ENCODE measurements at places on chromosomes 6 and 20. TPM values are rescaled to one million over a fixed set of nuclear protein-coding genes. Genes with fewer than 3 reads are reported as not detected.

GRCh38 chr6:147546501-147547368, 38.2 kb downstream of the SAMD5 start:
- DNase-seq: no peak

DNA sequence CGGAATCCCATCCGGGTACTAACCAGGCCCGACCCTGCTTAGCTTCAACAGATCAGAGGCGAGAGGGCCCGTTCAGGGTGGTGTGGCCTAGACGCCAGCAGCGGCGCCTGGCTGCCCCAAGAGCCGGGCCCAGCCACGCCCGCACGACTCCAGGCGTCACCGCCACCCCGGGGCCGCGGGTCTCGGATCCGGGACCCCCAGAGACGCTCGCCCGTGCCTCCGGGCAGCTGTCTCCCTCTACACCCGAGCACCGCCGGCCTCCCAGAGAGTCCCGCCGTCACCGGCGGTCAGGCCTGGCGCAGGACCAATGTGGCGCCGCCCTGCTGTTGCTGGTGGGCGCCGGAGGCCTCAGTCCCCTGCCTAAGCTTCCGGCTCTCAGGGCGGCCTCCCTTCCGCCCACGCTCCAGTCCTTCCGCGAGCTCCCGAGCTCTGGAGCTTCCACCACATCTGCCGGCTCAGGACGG, 441.2 kb upstream of the DEFB115 start:
- no peak for DNase-seq

MMP24 gene
- total RNA-seq: 0.16 TPM

DNA sequence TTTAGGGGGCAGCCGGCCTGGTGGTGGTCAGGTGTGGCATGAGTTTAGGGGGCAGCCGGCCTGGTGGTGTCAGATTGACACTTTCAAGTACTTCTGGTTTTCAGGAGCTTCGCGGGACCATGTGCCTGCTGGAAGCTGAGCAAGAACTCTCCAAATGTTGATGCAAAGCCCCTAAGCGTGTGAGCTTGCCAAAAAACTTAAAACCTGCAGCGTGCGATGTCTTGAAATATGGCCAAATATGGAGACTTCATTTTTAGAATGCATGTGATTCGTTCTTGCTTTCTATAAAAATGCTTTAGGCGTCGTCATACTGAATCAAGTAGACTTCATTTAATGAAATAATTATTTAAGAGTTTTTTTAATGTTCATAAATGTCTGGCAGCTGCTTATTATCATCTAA, 149.4 kb downstream of the SMOC2 start:
- DNase-seq: no peak

Data from suprapubic skin (tissue), 4 donors.